ENCODE measurements at places on chromosomes 3 and 15. TPM values are rescaled to one million over a fixed set of nuclear protein-coding genes. Genes with fewer than 3 reads are reported as not detected.

GRCh38 chr3:10286596-10287295 lies 6.0 kb downstream of the GHRL start:
- DNase-seq = peak; percentile 86

GRCh38 chr15:80550219-80550907 lies 144.7 kb upstream of the ABHD17C start:
- DNase-seq = no peak

DNA sequence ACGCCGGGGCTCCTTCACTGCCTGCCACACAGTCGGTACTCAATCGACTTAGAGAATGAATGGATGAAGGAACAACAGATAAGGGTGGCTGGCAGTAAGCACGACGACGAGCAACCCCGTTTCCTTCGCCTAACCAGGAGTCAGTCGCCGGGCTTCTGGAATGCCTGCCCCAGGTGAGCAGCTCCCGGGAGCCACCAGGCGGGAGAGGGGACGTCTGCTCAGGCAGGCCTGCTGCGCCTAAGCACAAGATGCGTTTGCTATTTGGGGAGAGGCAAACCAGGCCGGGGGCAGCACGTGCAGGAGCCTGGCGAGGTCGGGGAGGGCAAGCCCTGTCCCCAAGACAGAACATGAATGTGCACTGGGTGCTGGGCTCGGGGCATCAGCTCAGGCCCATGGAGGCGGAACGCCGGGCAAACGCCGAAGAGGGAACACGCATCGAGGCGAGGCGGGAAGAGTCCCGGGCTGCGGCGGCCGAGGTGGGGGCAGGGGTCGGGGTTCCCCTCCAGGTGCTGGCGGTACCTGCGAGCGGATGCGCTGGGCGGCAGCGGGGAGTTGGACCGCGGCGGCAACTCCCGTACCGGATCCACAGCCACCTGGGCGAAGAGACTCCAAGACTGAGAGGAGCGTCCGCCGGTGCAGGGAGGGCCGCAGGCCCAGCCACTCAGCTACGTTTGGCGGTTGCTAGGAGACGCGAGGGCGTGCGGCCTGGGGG lies at the start of gene CFAP92:
Gene CFAP92, minus strand, starts transcription at position 616 of the 712 bp plus-strand sequence. CDS start 772 bp downstream, outside the sequence.
- peak; percentile 85 for DNase-seq

GRCh38 chr3:17802950-17803349 lies 60.5 kb upstream of the TBC1D5 start:
- DNase-seq = no peak

DNA sequence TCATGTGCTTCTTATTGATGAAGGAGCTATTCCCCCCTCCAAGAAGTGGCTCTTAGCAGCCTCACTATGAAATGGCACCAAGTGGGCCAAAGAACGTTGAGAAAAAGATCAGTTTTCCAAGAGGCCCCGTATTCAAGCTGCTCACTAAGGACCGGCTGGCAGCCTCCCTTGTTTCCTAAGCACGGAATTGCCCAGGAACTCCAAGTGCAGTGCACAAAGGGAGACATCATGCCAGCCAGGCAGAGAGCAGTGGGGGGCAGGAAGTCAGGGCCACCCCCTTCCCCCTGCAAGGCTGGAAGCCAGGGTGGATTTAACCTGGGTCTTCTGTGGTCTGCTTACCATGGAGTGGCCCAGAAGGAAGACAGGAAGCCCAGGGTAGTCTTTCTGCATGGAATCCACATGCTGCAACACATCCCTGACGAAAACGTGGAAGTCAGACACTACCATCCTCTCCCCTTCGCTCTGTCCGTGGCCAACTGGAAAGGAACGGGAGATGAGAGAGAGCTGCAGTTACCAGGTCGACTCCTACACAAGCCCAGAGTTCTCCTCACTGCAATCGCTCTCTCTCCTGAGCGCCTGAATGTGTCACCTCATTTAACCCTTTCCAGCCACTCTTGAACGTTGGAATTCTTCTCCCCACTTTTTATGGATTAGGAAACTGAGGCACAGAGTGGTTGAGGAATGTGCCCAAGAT lies 49.5 kb downstream of the ABTB1 start:
- DNase-seq = no peak

GRCh38 chr15:74620636-74621545 lies 5.3 kb downstream of the CLK3 start:
- peak; percentile 81 for DNase-seq

- peak; percentile 3 for DNase-seq
Measured at GRCh38 chr3:53046171-53047170, 598 bp upstream of the SFMBT1 start.

GRCh38 chr15:62869116-62869515 lies 173.4 kb upstream of the TPM1 start:
- no peak for DNase-seq

GRCh38 chr3:26369133-26369532 lies 253.4 kb upstream of the LRRC3B start:
- DNase-seq = no peak

DNA sequence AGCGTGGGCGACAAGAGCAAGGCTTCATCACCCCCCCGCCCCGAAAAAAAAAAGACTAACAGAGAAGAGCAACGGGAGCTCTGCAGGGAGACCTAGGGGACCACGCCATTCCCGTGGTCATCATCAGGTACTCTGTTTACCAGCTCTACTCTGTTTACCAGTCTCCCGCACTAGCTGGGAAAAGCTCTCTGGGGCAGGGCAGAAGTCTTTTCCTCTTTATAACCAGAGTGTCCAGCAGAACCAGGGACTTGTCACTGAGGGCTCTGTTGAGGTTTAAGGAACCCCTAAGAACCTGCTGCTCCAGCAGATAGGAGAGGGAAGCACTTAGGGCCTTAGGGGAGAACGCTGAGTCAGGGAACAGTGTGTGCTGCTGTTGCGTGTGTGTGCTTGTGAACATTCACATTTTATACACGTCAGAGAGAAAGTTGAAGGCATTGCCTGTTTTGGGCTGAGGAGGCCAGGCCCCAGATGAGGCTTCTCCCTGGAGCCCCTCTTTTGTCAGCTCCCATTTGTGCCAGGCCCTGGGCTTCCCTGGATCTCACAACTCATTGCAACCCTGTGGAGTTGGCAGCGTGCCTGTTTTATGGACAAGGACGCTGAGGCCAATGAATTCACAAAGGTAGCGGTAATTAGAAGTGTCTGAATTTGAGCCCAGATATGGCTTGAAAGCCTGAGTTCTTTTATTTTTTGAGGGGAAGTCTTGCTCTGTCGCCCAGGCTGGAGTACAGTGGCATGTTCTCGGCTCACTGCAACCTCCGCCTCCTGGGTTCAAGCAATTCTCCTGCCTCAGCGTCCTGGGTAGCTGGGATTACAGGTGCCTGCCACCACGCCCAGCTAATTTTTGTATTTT lies 24.2 kb upstream of the ERICH6 start:
- DNase-seq = no peak

GRCh38 chr3:193737191-193737751 lies 144.3 kb downstream of the OPA1 start:
- DNase-seq = no peak

GRCh38 chr3:69121950-69122349 lies 445 bp downstream of the LMOD3 start:
- no peak for DNase-seq

- DNase-seq = peak; percentile 64
Measured at GRCh38 chr3:33438881-33439545, 1.2 kb downstream of the UBP1 start.

DNA sequence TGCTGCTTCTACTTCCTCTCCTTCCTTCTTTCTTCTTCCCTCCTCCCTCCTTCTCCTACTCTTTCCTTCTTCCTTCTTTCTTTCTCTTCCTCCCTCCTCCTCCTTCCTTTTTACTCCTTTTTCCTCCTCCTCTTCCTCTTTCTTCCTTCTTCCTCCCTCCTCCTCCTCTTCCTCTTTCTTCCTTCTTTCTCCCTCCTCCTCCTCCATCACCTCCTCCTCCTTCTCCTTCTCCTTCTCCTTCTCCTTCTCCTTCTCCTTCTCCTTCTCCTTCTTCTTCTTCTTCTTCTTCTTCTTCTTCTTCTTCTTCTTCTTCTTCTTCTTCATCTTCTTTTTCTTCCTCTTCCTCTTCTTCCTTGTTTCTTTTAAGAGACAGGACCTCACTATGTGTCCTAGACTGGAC lies 224.0 kb downstream of the NR2F2 start:
- DNase-seq = no peak

GRCh38 chr3:36367912-36368573 lies 12.3 kb upstream of the STAC start:
- DNase-seq = no peak

GRCh38 chr3:4978966-4979427 lies 240 bp upstream of the BHLHE40 start:
- peak; percentile 80 for DNase-seq

DNA sequence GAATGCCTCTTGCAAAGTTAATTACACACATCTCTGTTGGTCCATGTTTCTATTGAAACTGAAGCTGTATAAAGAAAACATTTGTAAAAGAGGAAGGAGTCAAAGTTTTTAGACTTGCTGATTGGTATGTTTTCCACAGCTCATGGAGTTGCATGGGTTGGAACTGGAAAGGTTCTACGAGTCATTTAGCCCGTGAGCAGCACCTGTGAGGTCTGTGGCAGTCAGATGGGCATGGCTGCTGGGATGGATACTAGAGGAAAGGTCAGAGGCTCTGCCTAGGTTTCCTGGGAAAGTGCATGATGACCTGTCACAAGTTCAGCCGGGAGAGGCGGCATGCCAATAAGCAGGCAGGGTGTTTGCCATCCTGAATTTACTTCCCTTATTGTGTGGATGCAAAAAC lies 155.4 kb downstream of the CACNA1D start:
- no peak for DNase-seq

- DNase-seq = peak; percentile 14
Measured at GRCh38 chr15:59764775-59765174, 75.7 kb upstream of the BNIP2 start.

DNA sequence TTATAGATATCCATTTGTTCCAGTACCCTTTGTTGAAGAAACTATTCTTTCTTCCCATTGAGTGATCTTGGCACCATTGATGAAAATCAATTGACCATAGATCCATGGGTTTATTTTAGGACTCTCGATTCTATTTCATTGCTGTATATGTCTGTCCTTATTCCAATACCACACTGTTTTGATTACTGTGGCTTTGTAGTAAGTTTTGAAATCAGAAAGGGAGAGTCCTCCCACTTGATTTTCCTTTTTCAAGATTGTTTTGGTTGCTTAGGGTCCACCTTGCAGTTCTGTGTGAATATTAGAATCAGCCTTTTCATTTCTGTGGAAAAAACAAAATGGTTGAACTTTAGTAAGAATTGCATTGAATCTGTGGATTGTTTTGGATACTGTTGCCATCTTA lies 20.6 kb upstream of the IL20RB start:
- no peak for DNase-seq

DNA sequence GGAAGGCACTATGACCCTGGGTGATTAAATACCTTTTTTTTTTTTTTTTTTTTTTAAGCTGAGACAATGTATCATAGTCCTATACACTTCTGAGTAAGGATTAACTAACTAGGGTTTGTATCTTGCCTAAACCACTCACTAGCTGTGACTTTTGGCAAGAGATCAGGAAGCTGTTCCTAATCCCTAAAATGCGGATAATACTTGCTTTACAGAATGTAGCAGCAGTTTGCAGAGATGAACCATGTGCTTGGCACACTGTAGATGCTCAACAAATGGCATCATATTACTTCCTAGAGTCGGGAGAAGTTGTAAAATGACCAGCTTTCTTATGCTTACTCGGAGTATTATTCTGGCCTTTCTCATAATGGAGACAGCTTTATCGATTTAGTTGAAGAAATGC lies 25.6 kb upstream of the PYGO1 start:
- DNase-seq = peak; percentile 22

DNA sequence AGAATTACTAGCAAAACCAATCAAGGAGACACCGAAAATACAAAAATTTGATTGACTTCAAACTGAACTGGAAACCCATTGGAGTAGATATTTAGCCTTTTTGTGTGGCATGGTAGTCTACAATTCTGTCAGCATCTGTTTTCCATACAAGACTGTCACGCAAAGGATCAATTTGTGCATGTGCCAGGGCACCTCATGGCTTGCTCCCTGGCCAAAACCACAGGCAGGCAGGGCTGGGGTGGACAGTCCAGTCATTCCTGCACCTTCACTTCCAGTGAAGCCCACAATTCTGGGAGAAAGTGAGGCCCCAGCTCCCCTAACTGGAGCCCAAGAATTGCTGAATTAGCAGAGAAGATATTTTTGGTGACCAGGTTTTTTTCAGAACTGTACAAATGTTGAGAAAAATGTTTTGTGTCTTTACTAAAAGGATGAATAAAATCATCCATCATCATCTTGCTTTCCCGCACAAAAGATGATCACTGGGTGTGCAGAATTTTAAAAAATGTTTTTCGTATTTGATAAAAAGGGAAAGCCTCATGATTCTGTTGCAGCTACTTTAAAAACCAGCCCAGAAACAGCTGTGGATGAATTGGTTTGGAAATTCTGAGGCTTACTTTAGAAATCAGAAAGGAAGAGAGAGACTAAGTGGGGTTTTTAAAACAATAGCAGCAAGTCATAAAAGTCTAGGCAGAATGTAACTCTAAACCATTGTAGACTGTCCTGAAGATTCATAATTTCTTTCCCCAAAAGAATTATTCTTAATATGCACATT lies 86.4 kb downstream of the PCCB start:
- DNase-seq = no peak

DNA sequence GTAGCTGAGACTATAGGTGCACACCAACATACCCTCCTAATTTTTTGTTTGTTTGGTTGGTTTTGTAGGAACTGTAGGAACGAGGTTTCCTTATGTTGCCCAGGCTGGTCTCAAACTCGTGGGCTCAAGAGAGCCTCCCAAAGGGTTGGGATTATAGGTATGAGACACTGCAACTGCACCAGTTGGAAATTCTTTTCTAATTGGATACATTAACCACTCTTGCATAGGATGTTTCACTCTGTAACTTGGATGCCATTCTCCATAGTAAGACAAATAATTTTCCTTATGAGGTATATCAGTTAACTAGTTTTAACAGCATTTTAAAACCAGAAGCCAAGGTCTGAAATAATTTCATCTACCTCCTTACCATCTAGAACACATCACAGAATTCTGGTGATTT lies 6.7 kb upstream of the ALCAM start:
- no peak for DNase-seq

GRCh38 chr3:11643201-11643603 lies 513 bp downstream of the VGLL4 start:
- DNase-seq = peak; percentile 63

DNA sequence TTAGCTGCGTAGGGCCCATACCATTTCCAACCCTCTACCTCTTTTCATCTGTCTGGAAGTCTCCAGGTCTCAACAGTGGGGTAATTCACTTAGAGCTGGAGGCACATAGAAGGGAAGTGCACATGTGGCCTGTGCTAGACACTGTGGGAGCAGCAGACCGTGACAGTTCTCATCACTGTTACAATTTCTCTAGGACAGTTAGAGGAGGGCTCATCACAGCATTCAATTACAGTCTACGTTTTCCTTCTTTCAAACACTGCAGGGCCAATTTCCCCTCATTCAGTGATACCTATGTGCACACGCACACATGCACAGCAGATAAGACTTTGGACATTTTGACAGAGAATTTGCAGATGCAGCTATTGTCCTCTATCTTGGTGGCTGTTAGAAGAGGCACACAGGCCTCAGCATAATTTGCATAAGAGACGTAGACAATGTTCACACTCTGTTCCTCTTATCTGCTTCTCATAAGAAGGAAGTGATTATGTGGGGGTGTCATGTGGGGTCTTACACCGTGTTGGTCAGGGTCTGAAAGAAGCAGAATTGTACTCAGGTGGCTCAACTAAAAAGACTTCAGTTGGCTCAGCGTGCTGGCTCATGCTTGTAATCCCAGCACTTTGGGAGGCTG lies 12.6 kb upstream of the HRG start:
- DNase-seq = no peak

GRCh38 chr3:141430316-141430715 lies 56.5 kb upstream of the RASA2 start:
- no peak for DNase-seq

GOLGA6L7 gene
- total RNA-seq = not detected

GPR27 gene
- total RNA-seq = 8.1 TPM

IL16 gene
- 1.4 TPM for total RNA-seq

UBE2E2 gene
- total RNA-seq = 2.0 TPM

CCRL2 gene
- not detected for total RNA-seq

FANCD2OS gene
- not detected for total RNA-seq

SCAANT1 gene
- not detected for total RNA-seq
